Hematopoietic multipotent progenitor cell treated with erythropoietin and hydrocortisone succinate and interleukin-3 and kit ligand, for 6 days (in vitro differentiated cells): ENCODE measurements at places on chromosomes 5 and 9.

- DNase-seq = no peak
These were observed 561.1 kb downstream of the EBF1 start for GRCh38 chr5:158538506-158539074.

DNA sequence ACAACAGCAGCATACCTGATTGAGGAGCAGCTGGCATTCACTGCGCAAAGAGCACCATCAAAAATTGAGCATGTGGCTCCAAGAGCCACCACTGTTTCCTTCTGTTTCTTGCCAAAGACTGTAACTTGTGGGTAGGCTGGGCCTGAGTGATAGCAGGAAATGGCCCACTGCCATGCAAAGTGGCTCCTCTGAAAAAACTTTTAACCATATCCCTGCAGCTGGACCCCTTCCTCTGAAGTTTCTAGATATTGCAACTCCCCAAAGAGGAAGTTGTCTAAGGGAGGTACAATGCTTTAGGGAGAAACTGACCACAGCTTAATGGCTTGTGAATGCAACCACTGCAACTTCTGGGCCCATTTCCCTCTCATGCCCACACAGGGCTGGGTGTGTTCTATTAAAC, 355.4 kb upstream of the PDE4D start:
- DNase-seq = peak; percentile 86

- DNase-seq = peak; percentile 78
These were observed 17.8 kb upstream of the DPM2 start for GRCh38 chr9:127955294-127956015.

DNA sequence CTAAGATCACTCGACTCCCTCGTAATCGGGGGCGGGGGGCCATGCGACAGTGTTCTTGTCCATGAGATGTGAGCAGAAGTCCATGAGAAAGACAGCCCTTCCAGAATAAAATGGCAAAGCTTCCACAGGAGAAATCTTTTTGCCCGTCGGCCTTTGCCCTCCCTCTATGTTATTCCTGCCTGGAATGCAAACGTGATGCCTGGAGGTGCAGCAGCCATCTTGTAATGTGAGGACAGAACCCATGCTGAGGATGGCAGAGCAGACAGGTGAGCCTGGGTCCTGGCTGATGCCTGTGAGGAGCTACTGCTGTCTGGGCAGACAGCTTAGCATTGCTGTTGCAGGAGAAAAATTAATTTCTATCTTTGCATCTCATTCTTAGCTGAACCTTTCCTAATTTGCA, 17.2 kb downstream of the MED10 start:
- DNase-seq = no peak

DNA sequence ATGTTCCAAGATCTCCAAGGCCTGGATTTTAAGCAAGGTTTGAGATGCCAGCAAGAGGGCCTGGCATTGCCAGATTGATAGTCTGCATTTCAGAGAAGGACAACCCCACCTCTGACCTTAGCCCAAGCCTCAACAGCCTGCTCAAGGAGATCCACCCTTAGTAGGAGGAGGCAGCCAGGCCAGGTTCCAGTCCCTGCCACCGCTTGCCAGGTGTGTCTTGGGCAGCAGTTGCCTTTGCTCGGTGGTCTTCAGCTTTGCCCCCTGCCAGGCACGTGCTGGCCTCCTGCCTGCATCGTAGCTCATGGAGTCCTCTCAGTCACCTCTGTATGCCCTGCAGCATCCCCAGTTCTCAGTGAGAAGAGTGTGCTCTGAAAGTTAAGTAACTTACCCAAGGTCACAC, 134.2 kb downstream of the KCNIP1 start:
- no peak for DNase-seq

DNA sequence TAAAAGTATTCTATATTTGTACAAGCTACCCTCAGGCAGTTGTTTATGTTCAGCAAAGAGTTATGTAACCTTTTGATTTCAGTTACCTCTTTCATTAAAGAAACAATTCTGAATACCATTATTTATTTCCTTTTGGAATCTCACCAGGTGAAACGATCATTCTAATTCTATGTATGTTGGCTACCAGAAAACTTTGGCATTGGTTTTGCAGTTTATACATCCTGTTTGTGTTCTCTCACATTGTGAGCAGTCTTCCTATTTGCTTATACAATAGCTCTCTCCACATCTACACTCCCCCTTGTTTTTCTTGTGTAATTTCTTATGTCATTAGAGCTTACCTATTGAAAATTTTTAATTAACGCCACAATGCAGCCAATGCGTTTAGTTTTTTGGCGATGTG, 276.0 kb upstream of the MPDZ start:
- no peak for DNase-seq

DNA sequence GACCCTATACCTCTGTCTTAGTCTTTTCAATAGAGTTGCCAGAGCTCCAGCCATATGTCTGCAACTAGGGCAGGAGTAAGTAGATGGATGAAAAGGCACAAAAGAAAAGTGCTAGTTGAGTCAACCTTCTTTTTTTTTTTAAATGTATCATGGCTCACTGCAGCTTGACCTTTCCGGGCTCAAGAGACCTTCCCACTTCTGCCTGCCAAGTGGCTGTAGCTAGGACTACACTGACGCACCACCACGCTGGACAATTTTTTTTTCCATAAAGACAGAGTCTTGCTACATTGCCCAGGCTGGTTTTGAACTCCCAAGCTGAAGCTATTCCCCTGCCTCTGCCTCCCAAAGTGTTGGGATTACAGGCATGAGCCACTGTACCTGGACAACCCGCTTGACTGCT, 27.3 kb downstream of the FOXE1 start:
- no peak for DNase-seq

DNA sequence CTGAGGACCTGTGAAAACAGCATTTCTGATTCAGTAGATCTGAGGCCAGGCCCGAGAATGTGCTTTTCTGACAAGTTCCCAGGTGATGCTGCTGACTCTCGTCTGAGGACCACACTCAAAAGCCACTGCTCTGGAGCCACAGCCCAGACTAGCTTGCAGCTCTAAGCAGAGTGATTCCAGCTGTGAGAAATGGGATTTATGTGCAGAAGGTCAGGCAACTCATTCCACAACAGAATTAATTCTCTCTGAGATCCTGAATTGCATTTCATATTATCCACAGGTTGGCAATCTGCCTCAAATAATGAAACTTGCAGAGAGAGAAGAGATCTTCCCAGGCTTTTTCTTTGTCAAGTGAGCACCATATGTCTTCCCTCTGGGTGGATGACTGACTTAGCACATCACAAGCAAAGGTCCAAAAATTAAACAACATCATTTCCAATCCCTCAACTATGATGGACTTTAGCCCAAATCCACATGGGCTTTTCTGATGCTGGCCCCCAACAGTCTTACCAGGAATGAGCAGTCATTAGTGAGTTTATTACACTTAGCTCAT, 140.2 kb downstream of the ALDH1A1 start:
- DNase-seq = no peak

DNA sequence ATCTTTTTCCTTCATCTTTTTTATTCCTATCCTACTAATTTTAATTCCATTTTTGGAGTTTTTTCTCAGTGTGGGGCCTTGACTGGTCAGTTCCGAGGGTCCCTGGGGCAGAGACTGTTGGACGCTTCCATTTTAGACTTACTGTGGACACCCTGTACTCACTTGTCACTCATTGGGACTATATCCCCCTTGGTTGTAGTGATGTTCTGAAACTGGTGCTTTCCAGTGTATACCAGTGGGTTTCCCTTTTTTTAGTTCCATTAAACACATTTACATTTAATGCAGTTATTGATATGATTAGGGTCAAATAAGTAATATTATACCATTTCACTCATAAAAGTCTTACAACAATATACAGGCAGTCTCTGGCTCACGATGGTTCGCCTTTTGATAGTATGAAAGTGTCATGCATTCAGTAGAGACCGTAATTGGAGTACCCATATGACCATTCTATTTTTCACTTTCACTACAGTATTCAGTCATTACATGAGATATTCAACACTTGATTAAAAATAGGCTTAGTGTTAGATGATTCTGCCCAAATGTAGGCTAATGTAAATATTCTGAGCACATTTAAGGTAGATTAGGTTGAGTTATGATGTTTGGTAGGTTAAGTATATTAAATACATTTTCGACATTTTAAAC, 46.0 kb downstream of the CNOT6 start:
- no peak for DNase-seq

DNA sequence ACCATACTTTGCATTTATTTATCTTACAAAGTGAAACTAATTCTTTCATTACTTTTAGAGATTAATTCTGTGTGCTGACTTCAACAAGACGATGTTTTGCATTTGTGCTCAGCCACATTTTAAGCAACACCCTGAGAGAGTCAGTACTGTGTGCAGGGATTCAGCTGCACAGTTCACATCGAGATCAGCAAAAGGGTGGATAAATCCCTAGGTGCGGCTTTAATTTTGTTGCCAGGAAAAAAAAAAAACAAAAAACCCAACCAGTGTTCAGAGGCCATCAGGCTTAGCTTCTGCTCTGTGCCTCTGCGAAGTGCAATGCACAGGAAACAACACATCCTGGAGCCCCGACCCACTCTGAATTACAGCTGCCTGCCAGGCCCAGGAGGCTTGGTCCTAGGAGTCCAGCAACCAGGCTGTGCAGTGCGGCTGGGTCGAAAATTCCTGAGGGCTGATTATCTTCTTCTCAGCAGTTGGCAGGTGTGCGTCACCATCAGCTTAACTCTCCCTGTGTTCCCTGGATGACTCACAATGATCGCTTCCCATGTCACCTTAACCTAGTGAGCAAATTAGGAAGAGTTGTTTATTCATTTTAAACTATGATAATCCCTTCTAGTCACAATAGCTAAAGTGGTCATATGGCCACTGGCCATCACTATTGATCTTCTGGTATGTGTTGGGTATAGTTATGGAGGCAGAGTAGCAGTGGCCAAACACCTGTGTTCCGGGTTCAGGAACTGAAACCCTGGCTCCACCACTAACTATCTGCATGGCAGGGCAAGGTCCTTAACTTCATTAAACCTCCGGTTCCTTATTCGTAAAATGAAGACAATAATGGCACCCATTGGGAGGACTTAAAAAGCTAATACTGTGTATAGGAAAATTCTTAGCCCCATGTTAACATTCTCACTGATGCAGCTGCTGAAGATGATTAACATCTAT, 31.2 kb upstream of the NDUFB6 start:
- DNase-seq = no peak

GRCh38 chr5:175740014-175740413, 82.1 kb downstream of the HRH2 start:
- no peak for DNase-seq

GRCh38 chr5:65722575-65723403, 784 bp downstream of the NLN start:
- peak; percentile 76 for DNase-seq

GRCh38 chr9:109307380-109308240, 13.2 kb downstream of the EPB41L4B start:
- no peak for DNase-seq

GRCh38 chr5:164357395-164358033, 852.1 kb downstream of the MAT2B start:
- DNase-seq = peak; percentile 64

- DNase-seq = no peak
These were observed 2.5 kb upstream of the VCAN start for GRCh38 chr5:83469075-83469474.

GRCh38 chr5:132961887-132962286, 1.5 kb downstream of the AFF4 start:
- peak; percentile 70 for DNase-seq

DNA sequence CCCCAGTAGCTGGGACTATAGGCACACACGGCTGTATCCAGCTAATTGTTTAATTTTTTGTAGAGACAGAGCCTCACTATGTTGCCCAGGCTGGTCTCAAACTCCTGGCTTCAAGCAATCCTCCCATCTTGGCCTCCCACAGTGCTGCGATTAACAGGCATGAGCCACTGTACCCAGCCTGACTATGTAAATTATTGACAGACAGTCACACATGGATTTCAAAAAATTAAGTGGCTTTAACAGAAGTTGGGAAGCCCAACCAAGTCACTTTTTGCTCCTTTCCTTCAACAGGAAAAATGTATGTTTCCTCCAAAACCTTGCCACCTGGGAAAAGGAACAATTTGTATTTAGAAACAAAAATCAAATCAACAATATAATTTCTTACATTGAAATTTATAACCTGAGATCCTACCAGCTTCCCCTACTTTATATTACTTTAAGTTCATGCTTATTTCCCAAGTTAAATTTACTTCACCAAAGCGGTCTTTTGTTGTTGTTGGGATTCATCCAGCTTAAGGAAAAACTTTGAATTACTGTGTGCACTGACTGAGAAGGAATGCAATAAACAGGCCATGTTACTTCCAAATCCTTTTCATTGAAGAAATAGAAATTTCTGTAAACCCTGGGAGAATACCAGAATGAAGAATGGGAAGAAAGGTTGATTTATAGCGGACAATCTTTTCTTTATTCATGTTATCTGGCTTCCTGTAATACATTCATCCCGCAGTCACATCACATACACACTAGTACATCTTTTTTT, 8.6 kb downstream of the PCA3 start:
- no peak for DNase-seq
